ENCODE measurements at places on chromosomes 6 and 20.

GRCh38 chr6:118464620-118465019 is 83.5 kb upstream of the PLN start:
- no peak for DNase-seq

DNA sequence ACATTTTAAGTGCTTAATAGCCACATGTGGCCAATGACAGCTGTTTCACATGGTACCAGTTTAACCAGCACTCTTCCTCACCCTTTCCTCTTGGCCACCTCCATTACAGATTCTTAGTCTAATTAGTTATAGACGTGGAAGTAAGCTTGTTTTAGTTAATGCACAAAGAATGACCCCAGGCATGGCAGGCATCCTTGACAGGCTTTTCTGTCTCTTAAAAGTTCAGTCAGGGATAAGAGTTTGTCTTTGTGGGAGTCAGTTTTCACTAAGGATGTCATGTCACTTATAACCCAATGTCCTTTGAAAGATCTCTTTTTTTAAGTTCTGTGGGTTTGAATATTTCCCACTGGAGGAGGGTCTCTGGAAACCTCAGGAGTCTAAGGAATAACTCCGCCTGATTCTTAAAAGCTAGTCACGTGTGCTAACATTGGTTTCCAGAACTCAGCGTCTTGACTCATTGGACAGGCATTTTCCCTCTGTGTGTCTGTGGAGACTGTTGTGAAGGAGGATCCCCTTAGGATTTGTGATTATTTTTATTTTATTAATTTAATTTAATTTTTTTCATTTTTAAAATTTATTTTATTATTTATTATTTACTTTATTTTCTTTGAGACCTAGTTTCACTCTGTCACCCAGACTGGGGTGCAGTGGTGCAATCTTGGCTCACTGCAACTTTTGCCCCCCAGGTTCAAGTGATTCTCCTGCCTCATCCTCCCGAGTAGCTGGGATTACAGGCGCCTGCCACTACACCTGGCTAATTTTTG is 171.4 kb downstream of the ZFAND3 start:
- no peak for DNase-seq

GRCh38 chr6:112085286-112086065 is 1.8 kb downstream of the TUBE1 start:
- peak; percentile 83 for DNase-seq

DNA sequence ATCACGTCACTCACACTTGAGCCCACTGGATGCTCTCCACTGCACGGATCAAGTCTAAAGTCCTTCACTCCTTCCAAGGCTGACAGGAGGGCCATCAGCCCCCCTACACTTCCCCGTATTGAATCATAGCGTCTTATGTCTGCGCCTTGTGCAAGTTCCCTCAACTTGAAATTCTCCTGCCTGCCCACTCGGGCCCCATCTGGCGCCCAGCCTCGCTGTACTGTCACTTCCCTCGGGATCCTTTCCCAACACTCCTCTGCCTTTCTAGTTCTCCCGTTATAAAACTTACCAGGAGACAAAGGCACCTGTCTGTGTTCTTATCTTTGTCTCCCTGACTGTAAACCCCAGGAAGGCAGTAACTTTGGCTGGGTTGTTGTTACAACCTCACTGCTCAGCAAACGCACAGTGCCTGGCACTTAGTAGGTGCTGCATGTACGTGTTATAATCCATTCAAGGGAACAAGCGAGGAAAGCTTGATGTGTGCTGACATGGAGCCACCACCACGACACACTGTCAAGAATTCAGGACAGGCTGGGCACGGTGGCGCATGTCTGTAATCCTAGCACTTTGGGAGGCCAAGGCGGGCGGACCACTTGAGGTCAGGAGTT is 33.8 kb upstream of the ZFAND3 start:
- DNase-seq, result peak; percentile 37

- DNase-seq, result no peak
Measured at GRCh38 chr6:85452441-85452881, 2.6 kb downstream of the NT5E start.

DNA sequence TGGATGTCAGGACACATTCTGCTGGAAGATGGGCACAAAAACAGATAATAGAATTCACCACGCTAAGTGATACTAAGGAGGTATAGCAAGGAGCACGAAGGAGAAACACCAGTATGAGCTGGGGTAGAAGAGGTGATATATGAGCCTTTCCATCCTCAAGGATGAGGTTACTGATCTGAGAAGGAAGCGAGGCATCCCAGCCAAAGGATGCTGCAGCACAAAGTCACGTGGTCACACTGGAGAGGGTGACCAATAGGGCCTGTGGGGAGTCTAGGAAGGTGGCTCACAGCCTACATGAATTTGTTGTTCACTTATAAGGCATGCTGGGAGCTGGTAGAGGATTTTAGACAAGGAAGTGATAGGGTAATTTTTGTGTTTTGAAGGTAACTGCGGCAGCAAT is 1.4 kb downstream of the GINS1 start:
- DNase-seq, result no peak

DNA sequence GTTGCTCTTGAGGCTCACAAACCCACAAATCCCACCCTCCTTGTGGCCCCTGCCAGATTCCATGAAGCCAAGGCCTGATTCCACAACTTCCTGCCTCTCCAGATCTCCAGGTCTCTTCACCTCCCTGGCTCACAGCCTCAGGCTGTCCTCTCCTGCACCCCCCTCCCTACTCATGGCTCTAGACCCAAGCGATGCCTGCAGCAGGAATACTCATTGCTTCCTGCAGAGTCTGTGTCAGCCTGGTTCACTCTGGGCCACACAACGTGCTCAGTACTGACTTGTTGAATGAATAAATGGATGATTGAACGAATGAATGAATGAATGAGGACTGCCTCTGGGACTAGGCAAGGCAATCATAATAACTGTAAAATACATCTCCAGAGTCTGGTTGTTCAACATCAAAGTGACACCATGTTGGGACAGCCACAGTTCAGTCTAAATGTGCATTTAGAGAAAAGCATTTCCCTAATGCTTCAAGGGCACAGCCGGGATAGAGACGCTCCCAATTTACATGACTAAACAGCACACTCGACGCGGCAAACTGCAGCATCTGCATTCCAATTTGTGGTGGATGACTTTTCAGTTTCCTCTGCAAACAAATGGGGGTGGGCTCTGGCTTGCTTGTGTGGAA is 139.9 kb downstream of the GRM4 start:
- DNase-seq, result no peak

DNA sequence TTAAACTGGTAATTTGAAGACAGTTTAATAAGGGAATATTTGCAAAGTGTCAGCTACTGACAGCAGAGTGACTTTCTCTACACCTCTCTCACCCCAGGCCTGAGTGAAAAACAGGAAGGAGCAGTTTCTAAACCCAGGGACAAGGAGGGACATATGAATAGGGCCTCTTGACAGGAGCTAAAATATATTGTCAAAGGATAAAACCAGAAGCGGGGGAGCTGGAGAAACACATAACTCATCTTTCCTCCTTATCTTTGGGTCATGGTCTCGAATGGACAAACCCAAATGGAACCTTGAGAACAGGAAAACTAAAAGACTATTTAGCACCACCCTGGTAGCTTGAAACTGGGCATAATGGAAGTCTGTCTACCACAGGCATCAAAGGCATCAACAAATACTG is 197.5 kb upstream of the FOXA2 start:
- DNase-seq, result no peak

DNA sequence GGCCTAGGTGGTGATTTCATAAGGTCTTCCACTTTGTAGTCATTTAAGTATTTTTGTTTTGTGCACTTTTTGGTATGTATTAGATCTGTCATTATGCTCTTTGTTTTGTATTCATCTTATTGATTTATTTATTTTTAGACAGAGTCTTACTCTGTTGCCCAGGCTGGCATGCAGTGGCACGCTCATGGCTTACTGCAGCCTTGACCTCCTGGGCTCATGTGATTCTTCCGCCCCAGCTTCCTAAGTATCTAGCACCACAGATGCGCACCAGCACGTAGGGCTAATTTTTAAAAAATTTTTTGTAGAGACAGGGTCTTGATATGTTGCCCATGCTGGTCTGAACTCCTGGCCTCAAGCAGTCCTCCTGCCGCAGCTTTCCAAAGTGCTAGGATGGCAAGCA is 30.6 kb downstream of the TPX2 start:
- DNase-seq, result no peak
